ENCODE measurements at places on chromosomes 5 and 9. TPM values are rescaled to one million over a fixed set of nuclear protein-coding genes. Genes with fewer than 3 reads are reported as not detected.
A peak's percentile ranks its signal among the peaks of the same experiment; 100 is the strongest.

DNA sequence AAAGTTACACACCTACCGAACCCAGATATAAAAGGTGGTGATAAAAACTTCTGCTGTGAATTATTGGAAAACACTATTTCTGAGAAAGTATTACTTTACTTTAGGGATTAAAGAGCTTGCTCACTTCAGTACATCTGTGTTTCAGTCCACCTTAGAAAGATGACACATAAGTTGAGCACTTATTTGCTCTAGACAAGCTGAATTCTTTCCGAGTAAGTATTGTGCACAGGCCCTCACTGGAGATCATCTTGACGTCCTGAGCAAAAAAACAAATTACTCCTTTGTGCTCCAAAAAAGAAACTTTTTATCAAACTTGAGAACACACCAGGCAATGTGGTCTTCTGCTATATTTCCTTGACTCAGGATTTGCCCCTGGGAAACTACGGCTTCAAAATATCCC is 231.0 kb upstream of the GRAMD2B start:
- no peak for DNase-seq

The ADAMTSL1 gene
- 0.90 TPM for total RNA-seq

GRCh38 chr9:111805830-111806241 is 11.1 kb upstream of the SHOC1 start:
- DNase-seq = no peak

DNA sequence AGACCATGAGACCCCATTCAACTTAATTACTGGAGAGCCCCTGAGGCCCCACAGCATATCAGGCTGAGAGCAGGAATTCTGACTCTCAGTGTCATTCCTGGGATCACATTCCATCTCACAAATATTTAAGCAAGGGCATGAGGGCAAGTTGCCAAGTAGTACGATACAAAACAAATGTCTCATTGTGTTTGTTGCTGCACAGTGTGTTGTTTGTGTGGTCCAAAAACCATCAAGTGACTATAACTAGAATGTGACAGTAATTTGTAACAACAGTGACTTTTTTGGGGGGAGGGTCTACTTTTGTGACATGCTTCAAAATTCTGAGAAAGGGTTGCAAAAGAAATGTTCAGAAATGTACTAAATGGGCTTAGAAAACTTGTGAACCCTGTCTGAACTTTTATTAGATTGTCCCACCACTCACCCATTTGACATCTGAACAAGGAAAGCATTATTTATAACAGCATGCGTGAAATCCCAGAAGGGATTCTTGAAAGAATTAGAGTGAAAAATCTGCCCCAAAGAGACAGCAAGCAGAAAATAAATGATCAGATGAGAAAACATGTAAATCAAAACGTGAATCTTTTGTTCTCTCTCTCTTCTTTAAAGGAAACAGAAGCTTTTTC is 347.0 kb downstream of the NTRK2 start:
- DNase-seq = no peak

The C9 gene
- not detected for total RNA-seq

DNA sequence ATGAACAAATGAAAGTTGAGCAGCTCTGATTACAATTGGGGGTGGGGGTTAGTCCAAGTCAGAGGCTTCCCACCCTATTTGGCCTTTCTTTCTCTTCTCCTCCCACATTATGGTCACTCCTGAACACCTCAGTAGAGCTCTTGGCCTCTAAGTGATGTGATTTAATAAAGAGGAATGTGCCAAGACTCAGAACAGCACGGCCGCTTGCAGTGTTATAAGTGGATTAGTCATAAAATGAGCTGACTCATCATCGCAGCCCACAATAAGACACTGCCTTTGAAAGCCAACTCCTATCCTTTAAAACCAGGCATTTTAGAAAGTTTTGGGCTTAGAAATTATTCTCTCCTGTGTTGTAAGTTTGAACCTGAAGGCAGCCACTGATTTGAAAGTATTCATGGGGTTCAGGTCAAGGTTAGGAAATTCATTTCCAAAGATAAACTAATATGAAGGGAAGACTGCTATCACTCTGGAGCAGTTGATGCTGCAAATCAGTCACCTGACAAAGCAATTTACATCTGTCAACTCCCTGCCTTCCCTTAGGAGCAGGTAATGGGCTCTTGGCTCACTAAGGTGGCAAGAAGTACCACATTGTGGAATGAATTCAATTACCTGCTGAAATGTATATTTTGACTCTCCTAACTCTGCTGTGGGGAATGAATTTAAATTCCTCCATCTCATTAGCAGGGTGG is 283.6 kb upstream of the NMUR2 start:
- no peak for DNase-seq

DNA sequence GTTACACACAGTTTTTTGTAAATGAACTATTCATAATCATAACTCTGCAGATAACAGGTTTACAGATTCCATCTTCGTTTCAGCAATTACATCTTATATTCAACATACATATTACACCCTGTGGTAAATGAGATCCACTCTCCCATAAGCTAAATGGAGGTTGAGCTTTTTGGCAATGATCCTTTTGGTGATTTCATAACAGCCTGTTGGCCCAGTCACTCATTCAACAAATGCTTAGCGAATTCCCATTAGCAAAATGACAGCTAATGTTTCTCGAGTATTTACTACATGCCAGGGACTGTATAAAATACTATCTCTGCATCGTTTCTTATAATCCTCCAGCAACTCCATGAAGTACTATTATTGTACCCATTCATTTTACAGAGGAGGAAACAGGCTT is 25.4 kb upstream of the AGXT2 start:
- no peak for DNase-seq

DNA sequence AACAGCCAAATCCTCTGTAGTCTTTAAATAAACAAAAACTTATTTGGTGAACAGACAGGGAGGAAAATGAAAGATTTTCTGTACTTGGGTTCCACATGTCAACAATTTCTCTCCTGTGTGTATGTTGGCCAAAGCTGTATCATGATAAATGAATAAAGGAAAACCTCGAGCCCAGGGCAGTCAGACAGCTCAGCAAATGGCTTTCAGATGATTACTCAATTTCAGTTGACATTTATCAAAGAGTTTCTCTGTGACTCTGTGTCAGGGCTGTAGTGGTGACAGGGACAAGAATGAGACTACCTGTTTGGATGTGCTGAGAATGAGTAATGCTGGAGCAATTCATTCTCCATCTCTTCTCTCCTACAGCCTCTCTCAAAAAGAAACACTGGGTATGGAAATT is 45.7 kb upstream of the PTGS1 start:
- no peak for DNase-seq

DNA sequence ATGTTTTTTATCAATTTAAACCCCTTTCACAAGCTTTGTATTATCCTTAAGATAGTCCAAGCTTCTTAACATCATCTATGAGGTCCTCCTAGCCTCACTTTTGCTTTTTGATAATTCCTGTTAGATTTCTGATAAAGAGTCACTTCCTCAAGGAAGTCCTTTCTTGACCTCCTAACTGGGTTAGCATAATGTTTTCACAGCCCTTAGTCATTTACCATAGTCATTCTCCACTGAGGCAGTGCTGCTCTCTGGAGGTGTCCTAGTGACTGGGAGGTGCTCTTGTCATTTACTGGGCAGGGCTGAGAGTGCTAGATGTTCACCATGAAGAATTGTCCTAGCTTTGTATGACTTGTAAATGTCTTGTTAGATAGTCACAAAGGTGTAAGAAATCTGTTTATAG is 26.4 kb downstream of the TNPO1 start:
- no peak for DNase-seq

GRCh38 chr9:124593651-124594058 is 86.5 kb upstream of the NR5A1 start:
- DNase-seq = peak; percentile 59

The ZNF462 gene
- 163 TPM for total RNA-seq

The FOXD4 gene
- not detected for total RNA-seq

The LECT2 gene
- total RNA-seq = not detected

DNA sequence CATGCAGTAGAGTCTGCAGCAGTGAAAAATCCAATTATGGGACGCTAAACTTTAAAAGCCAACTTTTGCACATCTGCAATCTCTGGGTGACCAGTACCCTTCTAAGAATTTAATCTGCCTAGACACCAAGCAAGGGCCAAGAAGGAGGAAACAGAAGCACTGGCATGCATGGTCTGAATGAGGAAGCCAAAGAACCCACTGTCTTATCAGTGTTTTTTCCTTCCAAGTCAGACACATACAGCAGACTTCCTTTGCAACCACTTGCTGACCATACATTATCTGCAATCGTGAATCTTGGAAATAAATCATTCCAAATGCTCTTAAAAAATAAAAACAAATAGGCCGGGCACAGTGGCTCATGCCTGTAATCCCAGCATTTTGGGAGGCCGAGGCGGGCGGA is 65.9 kb downstream of the DEPDC1B start:
- no peak for DNase-seq

DNA sequence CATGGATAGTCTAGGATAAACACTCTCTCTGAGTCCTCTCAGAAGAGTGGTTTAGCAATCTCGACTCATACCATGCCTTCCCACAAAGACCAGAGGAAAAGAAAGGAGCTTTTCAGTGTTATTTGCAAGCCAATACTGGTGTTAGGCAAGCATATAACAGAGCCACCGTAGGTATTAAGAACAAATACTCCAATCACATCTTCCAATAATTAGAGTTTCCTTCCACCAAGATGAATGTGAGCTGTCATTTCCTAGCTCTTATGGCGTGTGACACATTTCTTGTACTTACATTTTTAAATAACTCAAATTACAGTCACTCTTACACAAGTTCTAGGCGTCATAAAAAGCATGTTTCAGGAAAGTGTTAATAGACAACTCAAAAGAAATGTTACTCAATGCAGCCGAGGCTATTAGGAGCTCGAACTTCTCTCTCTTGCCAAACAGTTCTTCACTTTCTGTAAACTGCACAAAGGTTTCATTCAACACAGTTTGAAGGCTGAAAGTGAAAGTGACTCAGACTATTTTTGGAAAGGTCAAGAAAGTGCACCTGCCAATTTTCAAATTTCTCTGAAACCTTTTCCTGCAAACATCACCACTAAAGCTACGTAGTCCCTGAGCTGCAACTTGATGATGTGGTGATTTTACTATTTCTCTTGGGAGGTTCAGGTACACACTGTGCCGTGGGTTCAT is 153.8 kb downstream of the AUH start:
- no peak for DNase-seq

The EGFLAM gene
- total RNA-seq = 0.24 TPM

- no peak for DNase-seq
These were observed 181.5 kb upstream of the RAI14 start for GRCh38 chr5:34474573-34475021.

GRCh38 chr9:105890046-105890822 is 195.9 kb downstream of the TMEM38B start:
- DNase-seq = no peak

DNA sequence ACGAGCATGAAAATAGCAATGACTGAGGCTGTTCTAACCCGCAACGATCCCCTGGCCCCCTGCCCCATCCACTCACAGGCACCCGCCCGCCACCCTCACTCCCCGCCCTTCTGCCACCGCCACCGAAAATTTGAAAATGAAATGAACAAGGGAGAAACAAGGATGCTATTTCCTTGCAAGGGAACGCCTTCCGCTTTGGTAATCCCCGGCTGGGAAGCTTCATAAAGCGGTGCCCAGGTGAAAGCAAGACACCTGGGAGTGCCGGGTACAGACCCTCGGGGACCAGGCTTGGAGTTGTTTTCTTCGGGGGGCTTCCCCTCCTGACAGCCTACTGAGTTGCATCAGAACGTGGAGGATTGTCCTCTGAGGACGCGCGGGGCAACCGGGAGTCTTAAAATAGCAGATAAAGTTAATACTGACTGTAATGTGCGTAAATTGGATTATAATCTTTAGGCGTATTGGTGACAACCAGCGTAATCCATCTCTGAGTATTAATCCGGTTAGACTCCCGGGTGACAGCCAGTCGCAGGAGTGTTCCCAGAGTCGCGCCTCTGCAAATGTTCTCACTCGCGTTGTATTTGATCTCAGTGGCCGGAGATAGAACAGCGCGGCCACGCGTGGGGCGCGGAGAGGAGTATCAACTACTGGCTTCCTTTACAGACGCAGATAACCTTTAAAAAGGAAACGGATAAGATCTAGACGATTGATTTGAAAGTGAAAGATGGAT is 885 bp upstream of the MLLT3 start:
- DNase-seq = peak; percentile 56

- no peak for DNase-seq
These were observed 34.1 kb downstream of the CXXC5 start for GRCh38 chr5:139682016-139682975.

The PHYHD1 gene
- total RNA-seq = 14.1 TPM

- DNase-seq = no peak
These were observed 51.2 kb downstream of the USP20 start for GRCh38 chr9:129886226-129887174.

The AQP3 gene
- total RNA-seq = 2.6 TPM

DNA sequence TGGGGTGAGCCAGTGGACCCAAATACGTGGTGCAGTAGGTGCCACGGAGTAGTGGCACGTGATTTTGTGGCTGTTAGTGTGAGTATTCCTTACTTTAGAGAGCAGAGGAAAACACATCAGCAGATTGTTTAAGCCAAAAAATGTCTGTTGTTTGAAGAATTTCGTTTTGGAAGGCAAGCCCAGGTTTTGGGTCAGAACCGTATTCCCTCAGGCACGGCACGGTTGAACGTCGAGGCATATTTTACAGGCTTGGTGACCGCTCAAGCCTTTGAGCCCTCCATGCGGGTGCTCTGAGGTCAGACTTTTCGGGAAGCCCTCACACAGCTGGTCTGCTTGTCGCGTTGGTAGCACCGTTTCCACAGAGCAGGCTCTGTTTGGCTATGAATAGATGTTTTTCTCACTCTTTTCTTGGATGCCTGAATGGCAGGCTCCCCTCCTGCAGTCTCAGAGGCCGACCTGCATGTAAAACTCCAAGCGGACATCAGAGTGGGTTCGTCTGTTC is 27.2 kb downstream of the NEK6 start:
- DNase-seq = no peak

DNA sequence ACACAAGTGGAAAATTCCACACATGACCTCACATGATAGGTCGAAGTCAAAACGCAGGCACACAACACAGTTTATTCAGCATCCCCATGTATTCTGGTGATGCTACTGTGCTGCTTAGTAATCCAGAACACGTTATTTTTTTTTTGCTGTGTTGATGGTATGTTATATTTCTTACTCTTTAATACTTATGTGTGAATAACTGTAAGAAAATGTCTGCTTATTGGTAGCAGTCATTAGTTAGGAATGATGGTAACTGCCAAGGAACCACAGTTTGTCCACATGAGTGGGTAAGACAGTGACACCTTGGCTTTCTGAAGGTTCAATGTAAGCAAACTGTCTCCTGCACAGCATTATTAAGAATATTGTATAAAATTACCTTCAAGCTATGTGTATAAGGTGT is 107.7 kb upstream of the DAPK1 start:
- DNase-seq = no peak

The HCN1 gene
- total RNA-seq = 7.6 TPM

- no peak for DNase-seq
These were observed 55.2 kb upstream of the TUSC1 start for GRCh38 chr9:25733336-25733982.

DNA sequence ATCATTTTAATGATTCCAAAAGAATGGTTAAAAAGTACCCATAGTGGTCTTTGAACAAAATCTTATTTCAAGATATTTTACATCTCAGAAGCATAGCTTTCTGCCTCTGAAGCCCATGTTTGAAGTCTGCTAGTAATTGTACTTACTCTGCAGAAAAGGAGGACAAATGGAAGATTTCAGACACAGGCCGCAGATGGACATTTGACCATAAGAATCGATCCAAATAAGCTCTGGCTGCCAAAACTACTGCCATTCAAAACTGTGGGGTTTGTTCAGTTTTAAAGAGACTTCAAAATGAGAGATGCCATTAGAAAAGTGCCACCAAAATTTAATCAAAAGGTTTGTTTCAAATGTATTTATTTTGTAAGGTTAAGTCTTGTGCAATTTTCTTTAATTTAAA is 306.7 kb downstream of the DTWD2 start:
- DNase-seq = no peak

All from H1 (cell line).